ENCODE measurements at places on chromosomes 11 and 22.

DNA sequence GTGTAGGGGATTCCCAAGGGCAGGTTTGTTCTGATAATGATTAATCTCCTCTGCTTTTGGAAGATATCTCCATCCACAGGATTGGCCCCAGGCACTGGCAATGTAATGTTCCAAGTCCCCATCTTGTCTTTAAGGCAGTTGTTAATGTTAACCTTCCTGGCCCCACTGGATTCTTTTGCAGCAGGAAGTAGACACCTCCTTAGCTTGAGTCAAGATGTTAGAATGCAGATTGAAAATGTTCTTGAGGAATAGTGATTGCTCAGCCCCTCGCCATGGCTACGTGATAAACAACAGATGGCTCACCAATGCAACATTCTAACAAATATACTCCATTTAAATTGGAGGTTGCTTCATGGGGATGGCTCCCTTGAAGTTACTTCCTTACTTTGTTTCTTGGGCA, 7.3 kb downstream of the HEPHL1 start:
- DNase-seq: no peak

DNA sequence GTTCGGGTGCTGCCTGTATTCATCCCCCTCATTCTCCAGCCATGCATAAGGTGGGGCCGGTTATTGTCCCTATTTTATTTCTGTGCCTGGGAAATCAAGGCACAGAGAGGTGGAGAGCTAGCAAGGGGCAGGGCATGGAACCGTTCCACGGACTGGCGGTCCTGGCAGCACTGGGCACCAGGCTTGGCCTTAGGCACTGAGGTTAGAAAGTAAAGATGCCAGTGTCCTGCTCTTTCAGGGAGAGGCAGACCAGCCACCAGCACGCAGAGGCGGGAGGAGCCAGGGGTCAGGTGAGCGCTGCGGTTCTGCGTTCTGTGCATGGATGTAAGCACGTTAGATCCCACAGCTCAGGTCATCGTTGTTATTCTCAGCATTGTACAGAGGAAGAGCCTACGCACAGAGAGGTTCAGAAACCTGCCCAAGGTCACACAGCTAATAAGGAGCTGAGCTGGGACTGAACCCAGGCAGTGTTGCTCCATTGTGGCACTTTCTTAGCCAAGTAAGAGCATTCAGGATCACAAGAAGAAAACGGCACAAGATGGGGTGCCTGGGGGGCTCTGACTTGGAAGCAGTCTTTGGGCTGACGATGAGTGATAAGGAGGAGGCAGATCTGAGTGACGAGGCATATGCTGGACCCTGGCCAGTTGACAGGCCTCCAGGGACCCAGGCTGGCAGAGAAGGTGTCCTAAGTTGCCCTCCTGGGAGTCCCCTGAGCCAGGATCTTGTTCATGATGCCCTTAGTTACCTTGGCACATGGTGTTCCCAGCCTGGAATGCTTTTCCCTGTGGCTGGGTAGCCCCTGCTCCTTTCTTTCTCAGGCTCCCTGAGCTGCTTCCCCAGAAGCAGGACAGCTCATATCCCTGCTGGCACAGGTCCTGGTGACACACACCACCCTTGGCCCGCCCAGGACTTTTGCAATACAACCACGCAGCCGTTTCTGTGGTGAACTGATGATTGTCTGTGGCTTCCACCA, 41.1 kb downstream of the OSBPL5 start:
- DNase-seq: no peak

GRCh38 chr11:1545432-1545831, 26.6 kb downstream of the DUSP8 start:
- no peak for DNase-seq

GRCh38 chr22:26259510-26259909, 90.2 kb downstream of the SEZ6L start:
- no peak for DNase-seq

DNA sequence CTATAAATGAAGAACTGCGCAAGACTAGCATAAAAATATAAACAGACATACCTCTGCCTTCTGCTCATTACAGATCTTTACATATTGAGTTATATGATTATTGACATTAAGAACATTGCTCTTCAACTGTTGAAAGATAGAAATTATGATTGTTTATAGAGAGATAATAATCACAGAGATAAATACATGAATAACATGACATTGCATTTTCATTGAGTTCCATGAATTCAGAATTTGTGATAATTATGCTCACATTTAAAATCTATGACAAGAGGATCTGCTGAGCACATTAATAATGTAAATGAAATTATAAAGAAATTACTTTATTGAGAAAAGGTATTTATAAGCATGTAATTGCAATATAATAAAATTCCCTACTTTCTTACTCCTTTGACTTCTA, 24.8 kb downstream of the KIF18A start:
- no peak for DNase-seq

DNA sequence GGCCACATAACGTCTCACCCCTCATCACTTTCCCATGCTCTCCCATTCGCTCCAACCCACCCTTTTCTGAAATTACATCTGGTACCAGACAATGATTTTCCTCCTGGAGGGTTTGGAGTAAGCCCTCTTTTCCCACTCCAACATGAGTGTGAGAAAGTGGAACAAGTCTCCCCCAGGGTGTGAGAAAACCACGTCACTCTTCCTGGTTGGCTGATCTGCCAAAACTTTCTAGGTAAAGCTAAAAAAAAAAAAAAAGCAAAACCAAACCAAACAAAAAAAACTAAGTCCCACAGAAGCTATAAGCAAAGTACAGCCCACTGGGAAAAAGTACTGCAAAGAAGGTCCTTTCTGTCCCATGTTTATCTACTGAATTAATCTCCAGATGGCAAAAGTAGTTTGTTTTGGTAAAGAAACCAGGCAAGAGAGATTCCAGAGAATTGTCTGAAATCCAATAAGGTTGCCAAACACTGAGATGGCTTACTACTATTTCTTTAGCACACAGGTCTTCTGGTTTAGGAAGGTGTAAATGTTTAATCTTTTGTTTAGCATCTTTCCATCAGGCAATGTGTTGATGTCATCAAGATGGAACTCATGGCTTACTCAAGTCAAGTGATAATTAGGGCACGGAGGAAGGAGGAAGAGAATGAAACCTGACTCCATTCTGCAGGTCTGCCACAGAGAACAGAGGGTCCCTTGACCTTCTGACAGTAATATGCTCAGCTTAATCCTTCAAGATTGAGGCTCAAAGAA, 395.6 kb downstream of the LARGE1 start:
- no peak for DNase-seq

DNA sequence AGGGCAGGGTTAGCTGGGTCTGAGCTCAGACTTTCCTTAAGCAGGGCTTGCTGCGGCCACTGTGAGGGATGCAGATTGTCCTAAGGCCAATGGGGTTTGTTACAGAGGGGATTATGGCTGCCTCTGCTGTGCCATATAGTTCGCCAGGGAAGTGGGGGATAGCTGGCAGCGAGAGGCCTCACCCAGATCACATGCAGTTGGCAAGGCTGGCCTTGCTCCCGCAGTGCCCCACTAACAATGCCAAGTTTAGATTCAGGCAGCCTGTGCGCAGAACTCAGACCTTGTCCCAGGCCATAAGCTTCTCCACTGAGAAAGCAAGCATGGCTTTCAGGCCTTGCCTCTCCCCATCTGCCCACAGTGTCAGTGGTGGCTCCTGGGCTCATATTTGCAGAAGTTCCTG, 4.7 kb upstream of the APOL2 start:
- DNase-seq: no peak

- DNase-seq: no peak
Measured at GRCh38 chr11:83158965-83159901, 2.3 kb downstream of the PCF11 start.

DNA sequence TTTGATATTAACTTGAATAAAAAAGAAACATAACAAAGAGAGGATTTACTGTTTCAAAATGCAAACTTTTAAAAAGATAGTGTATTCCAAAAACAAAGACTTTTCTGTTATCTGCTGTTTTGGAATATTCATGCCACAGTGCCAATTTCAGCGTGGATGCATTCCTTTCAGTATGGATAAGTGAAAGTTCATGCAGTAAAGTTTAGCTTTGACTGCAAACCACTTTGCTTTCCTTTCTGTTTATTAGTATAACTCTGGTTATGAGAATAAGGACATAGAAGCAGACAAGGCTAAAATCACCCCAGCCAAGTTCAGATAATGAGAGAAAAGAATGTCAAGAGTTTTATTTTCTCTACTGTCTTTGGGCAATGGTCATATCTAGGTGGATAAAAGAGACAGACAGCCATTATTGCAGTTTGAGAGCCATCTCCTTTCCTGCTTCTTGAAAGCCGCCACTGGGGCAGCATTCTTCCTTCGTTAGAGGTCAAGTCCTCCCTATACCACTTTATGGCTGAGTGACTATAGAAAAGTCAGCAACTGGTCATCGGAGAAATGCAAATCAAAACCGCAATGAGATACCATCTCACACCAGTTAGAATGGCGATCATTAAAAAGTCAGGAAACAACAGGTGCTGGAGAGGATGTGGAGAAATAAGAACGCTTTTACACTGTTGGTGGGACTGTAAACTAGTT, 82.4 kb upstream of the BLID start:
- DNase-seq: no peak

DNA sequence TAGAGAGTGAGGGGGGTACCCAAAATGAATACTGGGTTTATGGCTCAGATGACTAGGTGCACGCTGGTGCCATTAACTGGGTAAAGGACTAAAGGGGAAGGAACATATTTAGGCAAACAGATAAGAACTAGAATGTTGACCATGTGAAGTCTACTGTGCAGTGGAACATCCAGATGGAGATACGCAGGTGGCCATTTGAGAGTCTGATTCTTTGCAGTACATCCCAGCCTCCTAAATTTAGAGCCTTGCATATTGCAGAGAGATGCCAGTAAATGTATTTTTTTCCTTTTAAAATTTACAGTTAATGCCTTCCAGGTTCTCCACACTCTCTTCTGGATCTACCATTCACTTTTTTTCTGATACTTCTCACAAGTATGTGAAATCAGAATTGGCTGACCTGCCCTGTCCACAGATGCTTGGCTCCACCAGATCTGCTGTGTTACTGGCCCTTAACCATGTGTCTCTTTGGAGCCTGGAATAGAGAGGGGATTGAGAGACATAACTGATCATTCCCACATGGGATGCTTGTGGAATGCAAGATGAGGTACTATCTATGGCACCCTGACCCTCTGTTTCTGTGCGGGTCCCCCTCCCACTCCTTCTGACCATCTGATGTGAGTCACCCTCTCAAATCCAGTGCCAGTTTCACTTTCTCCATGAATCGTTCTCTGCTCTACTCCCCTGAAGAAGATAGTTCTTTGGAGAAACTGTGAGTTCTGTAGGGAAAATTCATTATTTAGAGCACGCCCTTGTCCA, 77.0 kb upstream of the NCAM1 start:
- no peak for DNase-seq

DNA sequence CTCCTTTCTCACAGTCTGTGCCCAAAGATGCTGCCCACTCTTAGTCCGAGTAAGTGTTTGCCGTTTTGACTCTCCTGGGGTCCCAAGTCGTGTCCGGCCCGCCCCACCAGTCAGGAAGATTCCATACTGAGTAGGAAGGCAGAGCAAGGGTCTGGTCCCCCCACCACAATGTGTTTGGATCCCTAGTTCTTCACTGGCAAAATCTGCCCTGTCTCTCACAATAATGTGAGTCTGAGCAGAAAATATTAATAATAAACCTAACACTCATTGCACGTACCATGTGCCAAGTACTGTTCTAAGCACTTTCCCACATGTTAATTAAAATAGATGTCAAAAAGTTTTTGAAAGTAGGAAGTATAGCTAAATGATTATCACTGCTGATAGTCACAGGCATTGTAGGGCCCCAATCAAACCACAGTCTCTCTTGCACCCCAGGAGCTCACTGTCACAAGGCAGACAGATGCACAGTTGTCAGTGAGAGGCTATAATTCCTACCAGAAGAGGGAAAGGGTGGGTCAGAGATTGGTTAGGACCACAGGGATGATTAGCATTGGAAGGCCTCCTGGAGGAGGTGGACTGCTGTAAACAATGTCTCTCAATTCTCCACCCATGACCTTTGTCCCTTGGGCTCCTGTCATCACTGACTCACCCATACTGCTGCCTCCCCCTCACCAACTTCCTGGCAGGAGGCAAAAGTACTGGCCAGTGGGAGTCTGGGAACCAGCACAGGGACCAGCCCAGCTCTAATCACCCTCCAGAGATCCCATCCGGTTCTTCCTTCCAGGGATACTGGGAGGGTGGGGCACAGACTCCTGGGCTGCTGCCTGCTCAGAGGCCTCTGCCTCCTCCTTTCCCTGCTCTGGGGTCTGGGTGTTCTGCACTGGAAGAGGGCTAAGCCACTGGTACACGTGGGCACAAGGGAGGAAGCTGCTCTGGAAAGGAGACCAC, 1.0 kb upstream of the POLD4 start:
- DNase-seq: no peak

- no peak for DNase-seq
Measured at GRCh38 chr11:9651899-9652748, 11.8 kb upstream of the SWAP70 start.

- DNase-seq: no peak
Measured at GRCh38 chr11:56916587-56916986, 72.1 kb upstream of the OR5AK2 start.

- no peak for DNase-seq
Measured at GRCh38 chr11:27857588-27857987, 157.3 kb upstream of the BDNF start.

- no peak for DNase-seq
Measured at GRCh38 chr11:70478166-70478890, 80.0 kb downstream of the CTTN start.

- DNase-seq: no peak
Measured at GRCh38 chr22:18085188-18085587, 7.4 kb downstream of the PEX26 start.

- no peak for DNase-seq
Measured at GRCh38 chr22:37748659-37749058, 51.8 kb downstream of the TRIOBP start.

DNA sequence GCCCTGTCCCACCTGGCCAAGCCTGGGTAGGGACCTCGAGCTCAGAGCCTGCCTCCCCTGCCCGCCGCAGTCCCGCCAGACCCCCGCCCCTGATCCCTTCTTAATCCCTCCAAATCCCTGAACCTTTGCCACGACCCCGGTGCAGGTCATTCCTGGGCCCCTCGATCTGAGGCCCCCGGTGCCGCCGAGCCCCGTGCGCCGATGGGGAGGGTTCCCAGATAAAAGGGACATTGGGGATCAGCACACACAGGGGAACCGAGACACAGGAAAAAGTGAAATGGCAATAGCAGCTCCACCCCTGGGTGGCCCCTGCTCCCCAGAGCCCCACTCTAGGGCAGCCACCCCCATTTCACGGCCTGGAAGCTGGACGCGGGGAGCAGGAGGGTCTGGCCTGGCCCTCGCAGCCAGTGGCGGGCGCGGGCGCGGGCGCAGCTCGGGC, 1.3 kb upstream of the WNT7B start:
- DNase-seq: no peak

DNA sequence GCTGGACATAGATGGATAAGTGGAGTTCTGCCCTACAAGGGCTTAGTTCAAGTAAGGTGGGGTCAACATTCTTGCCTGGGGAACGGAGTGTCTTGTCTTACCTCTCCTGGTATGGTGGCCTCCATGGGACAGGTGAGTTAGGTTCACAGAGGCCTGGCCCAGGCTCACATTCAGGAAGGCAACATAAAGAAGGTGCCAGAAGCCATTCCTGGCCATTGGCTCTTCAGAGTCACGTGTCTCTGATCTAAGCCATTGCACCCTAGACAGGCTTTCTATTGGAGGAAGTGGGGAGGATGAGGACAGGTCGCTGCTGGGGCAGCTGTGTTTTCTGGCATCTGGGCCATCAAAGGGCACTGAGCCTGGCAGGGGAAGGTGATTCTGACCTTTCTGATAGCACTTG, 14.8 kb downstream of the LMO2 start:
- DNase-seq: no peak
